Fibroblast of skin of abdomen (primary cell): ENCODE measurements at places on chromosomes 16 and 17.

- peak; percentile 99 for DNase-seq
Measured at GRCh38 chr17:40485851-40486521, 15.4 kb downstream of the TNS4 start.

- DNase-seq = no peak
Measured at GRCh38 chr17:41982026-41982760, 15.6 kb downstream of the CNP start.

- no peak for DNase-seq
Measured at GRCh38 chr17:59696682-59697277, 10.4 kb downstream of the PTRH2 start.

- DNase-seq = no peak
Measured at GRCh38 chr17:7323731-7324437, 5.3 kb downstream of the NEURL4 start.

DNA sequence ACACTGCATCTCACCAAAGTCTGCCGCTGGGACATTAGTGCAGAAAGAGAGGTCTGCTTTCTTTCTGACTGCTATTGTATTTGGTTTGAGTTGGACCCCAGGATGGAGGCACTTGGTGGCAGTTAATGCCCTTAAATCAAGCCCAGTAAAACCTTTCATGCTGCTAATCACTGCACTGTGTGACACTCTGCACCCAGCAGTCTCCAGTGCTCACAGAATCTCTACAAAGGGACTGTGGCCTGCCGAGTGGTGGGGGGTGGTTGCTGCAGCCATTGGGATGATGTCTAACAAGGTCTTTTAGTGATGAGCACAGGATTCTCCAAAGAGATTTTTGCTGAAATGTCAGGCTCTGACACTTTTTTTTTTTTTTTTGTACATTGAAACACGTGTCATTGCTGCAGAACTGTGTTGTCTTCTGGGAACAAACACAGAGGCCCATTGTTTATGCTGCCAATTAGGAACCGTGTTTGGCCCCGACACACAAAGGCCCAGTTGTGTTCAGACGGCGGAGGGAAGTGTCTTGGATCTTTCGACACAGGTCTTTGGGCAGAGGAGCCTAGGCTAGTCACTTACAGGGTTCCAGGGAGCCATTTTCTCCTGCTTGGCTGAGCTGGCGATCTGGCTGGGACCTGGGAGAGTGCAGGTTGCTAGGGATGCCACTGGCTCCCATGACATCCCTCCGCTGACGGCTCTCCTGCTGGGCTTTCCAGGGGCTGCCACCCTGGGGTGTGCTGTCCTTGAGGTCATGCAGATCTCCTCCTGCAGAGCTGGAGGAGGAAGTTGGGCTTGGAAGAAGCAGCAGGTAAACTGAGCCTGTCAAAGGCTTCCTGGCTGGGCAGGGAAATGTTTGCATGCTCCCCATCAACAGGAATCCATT lies 16.2 kb upstream of the TNRC6C start:
- DNase-seq = no peak
